Right kidney (tissue), 9 donors: ENCODE measurements at places on chromosomes 1 and 21.

DNA sequence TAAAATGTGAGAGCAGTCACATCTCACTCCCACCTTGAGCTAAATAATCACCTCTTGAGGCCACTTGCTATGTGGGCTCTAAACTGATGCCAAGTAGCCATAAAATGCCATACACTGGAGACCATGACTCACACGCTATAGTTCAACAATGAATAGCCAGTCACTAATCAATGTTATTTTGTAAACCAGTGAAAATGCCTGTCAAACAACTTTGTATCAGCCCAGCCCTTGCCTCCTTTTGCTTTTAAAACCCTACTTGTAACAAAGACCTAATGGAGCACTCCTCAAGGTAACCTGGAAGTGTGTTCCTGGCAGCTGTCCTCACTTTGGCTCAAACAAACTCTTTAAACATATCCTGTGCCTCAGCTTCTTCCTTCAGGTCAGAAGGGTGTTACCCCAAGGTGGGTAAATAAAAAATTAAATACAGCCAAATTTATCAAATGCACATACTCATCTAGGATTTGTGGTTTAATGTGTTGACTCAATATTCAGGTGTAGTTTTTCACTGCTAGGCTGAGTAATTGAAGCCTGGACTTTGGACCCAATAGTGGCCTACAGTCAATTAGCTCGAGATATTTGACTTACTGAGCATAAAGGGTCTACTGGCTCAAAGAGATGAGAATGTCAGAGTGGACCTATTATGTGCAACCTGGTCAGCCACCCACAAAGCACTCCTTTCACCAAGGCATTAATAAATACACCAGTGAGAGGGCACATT lies 154.3 kb downstream of the COQ8A start:
- DNase-seq = no peak

GRCh38 chr1:14781811-14782210 lies 183.3 kb downstream of the KAZN start:
- no peak for DNase-seq

- DNase-seq = no peak
Observed at GRCh38 chr1:215276582-215276981, 194.0 kb downstream of the KCNK2 start.

DNA sequence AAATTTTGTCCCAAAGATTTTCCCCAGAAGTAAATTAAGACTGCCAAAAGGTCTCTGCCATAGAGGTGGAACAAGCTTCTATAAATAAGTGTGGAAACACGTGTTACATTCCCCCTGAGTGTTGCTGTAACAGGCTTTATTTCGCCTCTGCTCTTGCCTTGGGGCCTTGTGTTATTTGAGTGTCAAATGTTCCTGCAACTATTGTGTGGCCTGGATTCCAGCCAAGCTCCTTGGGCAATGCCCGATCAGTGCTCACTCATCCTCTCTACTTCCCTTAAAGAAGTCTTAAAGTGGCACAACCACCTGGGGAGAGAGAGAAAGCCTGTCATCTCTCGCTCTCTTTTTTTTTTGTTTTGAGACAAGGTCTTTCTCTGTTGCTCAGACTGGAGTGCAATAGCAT lies 156.7 kb downstream of the NR5A2 start:
- DNase-seq = no peak

- no peak for DNase-seq
Observed at GRCh38 chr1:230853731-230854130, 14.6 kb downstream of the C1orf198 start.

GRCh38 chr1:30929135-30929889 lies 20.8 kb upstream of the SDC3 start:
- DNase-seq = no peak

- DNase-seq = no peak
Observed at GRCh38 chr1:218069180-218069579, 215.9 kb upstream of the RRP15 start.

GRCh38 chr1:28888915-28889314 lies 25.5 kb upstream of the EPB41 start:
- DNase-seq = no peak

DNA sequence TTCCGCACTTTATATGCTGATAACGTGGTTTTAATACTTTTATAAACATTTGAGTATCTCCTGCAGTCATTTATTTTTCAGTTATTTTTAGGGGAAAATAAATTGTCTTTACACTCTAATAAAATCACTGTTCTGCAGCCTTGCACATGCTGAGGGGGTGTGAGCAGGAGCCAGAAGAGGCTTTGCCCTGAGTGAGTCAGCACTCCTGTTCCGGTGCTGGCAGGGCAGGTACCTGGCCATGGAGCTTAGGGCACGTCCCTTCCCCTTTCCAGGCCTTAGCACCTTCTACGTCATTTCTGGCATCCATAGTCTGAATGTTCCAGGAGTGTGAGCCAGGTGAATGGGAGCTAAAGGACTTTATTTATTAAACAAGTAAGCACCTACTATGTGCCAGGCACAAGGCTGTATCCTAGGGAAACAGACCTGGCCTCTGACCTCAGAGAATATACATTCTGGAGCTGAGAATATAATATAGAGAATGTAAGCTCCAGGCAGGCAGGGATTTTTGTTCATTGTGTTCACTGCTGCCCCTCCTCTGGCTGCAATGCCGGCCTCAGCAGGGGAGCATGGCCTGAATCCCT lies 402.9 kb downstream of the PTPRU start:
- no peak for DNase-seq

DNA sequence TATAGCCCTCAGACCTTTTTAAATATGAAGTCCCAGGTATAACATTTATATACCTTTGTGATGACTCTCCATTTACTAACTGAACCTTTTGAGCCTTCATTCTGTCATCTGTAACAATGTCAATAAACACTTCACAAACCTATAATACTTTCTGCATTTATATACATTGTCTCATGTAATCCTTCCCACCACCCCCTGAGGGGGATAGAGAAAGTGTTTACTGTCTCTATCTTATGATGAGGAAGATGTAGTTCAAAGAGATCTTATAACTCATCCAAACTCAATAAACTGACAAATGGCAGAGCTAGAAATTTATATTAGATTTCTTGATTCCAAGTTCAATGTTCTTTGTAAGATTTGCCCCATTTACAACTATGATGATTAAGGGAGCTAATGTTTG lies 48.3 kb upstream of the CR2 start:
- DNase-seq = no peak

DNA sequence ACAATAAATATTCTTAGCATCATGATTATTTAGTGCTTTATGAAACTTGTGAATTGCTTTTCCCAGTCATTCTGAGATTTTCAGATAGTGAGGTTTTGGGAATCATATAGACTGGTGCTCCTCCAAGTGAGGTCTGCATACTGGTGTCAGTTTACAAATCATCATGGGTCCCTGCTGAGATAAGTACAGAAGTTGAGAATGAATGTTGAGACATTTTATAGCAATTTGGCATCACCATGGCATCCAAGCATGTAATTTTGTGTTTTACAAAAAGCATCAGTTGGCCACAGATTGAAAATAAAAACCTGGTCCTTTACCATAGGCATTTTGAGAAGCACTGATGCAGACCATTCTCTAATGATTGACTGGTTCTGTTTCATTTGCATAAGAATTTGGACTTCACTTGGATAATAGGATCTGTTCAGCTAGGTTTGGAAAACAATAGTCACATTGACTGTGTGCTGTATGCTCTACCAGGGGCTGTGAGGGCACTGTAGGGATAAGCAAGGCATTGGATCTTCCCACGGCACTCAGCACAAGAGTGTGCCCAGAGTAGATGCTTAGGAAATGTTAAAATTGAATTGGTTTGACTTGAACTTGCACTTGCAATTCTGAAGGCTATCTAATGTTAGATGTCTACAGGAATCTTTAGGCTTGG lies 79.0 kb upstream of the JUN start:
- no peak for DNase-seq

DNA sequence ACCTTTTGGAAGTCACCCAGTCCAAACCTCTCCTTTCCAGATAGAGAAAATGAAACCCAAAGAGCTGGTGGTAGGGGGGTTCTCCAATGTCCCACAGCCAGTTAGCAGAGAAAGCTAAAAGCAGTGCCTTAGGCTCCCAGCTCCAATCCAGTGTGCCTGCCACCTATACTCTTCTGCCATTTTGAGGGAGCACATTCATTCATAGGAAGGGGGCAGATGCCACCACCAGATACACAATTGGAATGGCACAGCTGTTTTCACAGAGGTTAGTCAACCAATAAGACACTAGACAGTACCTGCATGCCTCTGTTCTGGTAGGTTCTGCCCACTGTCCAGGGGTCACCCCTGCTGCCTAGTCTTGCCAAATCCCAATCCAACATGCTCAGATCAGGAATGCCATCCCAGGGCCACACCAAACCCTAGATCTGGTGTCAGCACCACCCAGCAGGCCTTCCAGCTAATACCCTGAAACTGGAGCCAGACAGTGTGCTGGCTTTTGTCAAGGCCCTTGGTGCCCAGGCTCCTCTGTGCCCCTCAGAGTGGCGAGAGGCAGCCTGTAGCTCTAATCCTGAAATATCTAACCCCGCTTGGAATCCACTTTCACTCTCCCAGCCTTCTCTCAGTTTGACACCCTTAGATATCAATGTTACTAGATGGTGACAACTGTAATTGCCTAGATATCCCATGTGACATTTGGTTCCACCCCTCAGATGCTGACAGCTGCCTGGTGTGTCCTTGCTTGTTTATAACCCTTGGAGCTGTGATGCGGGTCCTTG lies 178.6 kb downstream of the TGFBR3 start:
- no peak for DNase-seq

- no peak for DNase-seq
Observed at GRCh38 chr1:212470059-212470458, 37.3 kb downstream of the NENF start.

DNA sequence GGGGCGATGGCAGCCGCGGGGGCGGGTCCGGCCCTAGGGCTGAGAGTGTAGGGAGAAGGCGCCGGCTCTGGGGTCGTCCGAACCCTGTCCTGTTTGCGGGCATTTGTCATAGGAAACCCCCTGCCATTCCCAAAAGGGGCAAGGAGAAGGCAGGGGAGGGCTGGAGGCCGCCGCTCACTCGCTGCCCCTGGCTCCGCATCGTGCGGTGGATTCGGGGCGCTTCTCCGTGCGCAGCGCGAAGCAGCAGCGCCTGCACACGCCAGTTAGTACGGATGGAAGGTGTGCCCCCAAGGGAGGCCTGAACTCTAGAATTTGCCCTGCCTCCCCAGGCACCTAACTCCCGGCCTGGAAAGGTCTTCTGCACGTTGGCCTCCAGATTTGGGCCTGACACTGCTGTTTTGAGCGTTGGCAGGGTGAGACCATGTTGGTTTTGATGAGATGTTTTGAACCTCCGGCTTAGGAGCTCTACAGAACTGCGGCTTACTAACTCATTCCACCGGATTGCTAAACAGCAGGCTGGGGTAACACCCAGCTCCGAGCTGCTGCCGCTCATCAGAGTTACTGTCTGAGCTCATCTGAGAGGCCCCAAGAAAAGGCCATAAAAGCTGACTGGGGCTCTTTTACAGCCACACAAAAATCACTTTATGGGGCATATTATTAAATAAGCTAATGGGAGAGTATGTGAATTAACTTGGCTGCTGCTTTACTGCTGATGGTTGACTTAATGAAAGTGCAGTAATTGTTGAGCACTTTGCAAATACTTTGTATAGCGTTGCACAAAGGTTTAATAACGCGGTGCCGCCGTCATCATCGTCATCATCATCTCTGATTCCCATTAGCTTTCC lies 987 bp downstream of the GPR137B start:
- DNase-seq = peak; percentile 80

DNA sequence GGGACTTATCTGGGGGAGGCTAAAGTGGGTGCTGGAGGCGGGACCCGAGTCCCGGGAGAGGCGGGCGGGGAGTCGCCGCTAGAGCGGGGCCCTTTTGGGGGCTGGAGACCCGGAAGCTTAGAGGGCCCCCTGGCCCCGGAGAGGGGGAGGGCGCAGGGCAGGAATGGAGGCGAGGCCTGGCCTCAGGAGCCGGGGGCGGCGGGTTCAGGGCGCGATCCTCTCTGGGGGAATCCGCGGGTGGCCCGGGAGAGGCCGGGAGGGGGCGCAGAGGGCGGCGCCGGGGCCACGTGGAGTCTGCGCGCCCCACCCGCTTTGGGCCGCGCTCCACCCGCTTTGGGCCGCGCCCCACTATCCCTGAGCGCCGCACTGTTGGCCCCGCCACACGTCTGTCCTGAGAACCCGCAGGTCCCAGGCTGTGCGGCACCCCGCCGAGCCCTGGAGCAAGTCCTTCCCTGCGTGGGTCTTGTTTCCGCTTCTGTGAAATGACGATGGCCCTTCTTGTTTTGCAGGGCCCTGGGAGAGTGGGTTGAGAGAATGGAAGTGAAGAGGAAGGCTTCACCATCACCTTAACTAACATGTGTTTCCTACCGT lies 84.4 kb downstream of the NKAIN1 start:
- DNase-seq = peak; percentile 77

DNA sequence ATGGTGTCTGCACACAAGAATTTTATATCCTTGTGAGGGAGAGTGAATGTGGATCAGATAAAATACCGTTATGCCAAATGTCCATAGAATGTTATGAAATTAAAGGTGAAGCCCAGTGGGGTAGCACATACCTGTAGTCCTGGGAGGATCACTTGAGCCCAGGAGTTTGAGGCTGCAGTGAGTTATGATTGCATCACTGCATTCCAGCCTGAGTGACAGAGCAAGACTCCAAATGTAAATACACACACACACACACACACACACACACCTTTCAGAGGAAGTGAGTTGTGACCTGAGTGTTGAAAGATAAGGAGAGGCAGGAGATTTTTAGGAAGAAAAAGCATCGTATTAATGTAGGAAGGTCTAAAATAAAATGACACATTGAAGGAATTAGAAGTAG lies 28.1 kb upstream of the ZYG11A start:
- DNase-seq = no peak

GRCh38 chr1:239886266-239886665 lies 205.4 kb upstream of the FMN2 start:
- DNase-seq = no peak

DNA sequence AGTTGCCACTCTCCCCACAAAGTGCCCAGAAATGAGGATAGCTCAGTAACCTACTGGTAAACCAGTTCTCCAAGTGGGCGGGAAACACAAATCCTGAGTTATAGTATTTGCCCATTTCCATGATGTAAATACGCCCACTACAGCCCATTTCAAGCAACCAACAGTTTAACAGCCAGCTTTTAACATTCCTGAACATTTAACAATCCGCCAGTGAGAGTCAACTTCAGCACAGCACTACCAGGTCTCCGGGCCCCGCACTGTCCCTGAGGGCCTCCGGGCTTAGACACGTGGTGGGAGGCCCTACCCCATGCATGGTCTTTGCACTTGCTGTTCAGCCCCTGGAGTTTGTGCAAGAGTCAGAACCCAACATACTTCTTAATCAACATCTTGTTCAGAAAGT lies 132.0 kb upstream of the CTTNBP2NL start:
- DNase-seq = no peak

- DNase-seq = no peak
Observed at GRCh38 chr1:98783821-98784220, 122.3 kb downstream of the SNX7 start.
